ENCODE measurements at places on chromosomes 12 and 14.

DNA sequence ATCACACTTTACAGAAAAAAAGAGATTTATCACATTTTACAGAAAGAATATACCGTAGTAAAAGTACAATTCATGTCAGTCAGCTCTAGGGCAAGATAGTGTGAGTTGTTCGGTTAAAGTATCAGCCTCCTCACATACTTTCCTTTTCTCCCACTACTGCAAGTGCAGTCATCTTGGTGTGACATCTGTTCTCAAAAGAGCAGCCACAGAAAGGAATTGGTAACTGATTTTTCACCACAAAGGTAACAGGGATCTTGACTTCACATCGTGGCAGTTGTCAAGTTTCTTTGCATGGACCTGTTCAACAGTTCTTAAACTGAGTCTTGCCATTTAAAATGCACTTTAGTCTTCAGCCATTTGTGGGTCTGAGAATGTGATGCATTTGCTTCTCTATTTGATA lies 5.0 kb upstream of the E2F7 start:
- no peak for DNase-seq

DNA sequence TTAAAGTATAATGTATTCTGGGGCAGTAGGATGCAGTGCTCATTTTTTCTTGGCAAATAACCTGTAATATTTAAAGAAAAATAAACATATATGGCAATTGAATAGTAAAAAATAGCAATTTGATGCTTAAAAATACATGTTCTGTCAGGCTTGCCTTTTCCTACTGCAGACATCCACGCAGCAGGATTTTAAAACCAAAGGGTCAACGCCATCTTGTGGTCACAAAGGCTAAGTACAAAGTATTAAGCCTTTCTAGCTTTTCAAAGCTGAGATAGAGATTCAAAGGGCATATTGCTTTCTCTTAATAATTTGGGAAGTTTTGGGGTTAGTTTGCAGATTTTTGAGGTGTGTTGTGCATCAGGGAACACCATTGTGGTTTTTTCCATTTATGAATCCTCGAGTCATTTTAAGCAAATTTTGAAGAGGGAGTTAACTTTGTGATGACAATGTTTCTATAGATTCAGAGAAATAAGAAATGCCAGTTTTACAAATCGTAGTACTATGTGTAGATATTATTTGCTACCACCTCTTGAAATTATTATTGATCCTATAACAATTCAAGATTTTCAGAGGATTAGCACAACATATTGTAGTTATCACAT lies 4.7 kb upstream of the CCER1 start:
- peak; percentile 19 for DNase-seq

DNA sequence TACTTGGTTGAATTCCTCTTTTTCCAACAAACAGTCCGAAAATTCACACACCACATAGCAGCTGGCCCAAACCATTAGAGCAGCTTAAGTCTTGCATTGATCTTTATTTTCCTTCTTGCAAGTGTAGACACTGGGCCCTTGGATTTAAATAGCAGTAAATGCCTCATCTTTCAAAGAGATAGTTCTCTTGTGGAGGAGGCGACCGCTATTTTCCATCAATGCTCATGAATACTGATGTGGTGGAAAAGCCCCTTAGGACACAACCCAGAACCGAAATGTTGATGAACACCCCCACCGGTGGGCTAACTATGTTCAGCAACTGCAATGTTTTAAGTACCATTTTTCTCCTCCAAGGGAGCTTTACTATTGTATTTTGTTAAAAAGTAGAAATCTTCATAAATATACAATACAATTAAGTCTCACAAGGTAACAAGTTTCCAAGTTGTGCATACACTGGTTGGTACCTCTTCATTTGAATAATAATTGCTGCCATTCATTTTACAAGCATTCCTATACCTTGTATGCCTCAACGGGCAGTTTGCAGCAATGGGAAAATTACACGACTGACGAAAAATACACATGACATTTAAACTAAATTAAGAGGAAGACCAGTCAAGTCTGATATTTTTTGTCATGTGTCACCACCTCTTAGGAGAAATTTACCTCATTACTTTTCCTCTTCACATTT lies 18.0 kb downstream of the NIN start:
- peak; percentile 30 for DNase-seq

DNA sequence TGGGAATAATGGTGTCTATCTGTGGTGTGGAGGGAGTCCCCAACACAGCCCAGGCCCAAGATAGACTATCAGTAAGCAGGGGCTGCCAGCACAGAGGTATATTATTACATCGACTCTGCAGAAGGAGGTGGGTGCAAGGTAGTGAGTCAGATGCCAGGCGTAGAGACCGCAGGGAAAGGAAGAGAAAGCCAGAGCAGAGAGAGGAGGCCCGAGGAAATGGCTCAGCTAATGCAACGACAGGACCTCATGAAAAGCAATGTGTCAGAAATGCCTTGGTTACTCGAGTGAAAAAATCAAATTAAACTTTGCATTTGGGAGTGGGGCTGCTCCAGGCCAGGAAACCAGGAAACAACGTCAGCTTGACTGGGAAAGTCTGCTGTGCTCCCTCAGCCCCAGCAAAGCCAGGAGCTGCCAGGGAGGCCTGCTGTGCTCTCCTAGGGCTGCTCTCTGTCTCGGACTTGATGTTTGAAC lies 173.2 kb downstream of the SUDS3 start:
- no peak for DNase-seq

GRCh38 chr14:102445066-102445465 lies 64.5 kb downstream of the ANKRD9 start:
- DNase-seq, result no peak

GRCh38 chr14:24249230-24250021 lies 7.0 kb upstream of the TINF2 start:
- DNase-seq, result no peak

- DNase-seq, result no peak
These were observed 525.8 kb downstream of the FSCB start for GRCh38 chr14:43981135-43981768.

DNA sequence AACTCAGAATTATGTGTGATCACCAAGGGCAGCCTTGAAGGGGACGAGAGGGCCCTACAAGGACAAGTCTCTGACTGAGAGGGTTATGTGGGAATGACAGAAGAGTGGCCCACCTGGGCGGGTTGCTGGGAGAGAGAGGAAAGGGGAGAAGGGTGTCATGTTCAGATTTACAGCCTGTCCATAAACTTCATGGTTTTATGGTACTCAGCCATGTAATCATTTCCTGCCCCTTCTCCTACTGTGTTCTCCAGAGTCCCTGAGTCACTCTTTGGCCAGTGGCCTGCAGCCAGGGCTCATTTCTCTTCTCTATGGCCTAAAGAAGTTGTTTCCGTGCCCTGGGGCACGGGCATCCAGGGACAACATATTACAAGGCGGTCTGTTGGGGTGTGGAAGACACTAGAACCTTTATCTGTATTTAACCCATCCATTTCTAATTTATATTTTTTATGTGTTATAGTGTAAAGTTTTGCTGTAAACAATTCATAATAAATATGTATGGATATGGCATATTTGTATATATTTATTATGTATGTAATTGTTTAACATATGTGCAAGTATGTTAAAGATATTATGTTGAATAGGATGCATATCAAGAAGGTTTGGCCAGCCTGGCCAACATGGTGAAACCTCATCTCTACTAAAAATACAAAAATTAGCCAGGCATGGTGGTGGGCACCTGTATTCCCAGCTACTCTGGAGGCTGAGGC lies 26.9 kb downstream of the DDX47 start:
- DNase-seq, result no peak

- no peak for DNase-seq
These were observed 225.2 kb downstream of the C12orf75 start for GRCh38 chr12:105555556-105556295.

DNA sequence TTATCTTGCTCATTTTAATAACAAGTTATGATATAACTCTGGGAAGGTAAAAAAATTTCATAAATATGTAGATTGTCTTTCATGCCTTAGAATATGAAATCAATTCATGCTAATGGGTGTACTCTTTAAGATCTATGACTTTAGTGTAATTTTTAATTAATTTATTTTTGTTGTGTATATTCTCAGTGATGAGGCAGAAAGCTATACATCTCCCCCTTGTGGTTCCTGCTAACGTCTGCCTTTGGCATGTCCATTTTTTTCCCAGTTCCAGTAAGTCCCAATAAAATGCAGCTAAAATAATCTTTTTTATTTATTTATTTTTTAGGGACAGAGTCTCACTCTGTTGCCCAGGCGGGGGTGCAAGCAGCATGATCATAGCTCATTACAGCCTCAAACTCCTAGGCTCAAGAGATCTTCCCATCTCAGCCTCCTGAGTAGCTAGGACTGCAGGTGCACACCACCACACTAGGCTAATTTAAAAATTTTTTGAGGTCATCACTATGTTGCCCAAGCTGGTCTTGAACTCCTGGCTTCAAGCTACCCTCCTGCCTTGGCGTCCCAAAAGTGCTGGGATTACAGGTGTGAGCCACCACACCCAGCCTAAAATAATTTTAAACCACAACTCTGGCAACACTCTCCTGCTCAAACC lies 3.3 kb upstream of the CHURC1 start:
- no peak for DNase-seq

GRCh38 chr12:79515530-79515935 lies 175.2 kb downstream of the PAWR start:
- no peak for DNase-seq

GRCh38 chr14:102831163-102831804 lies 54.0 kb downstream of the TRAF3 start:
- no peak for DNase-seq

DNA sequence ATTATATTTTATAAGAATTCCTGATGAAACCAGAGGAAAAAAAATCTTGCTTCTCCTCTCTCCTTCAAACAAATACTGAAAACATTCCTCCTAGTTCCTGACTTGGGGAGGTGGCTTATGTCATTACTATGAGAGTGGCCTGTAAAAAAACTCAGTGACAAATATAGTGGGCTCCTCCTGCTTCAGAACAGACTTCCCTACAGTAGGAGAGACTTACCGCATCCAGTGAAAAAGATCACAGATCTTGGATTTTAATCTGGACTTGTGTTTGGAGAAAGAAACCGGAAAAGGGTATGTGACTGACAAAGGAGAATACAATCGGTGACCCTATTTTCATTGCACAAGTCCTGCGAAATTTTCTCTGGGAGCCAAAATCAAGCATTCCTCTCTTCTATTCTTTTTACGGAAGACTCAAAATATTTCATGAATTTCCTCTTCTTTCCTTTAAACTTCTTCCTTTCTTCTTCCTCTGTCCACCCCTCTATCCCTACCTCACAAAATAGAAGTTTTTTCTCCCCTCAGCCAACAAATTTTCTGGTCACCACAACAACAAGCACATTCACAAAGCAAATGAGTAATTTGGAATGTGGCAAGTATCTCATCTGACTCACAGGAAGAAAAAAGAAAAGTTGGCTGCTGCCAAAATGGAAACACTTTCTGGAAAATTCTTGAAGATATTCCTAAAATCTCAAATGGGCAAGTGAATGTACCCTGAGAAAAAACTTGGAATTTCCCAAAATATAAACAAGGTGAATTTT lies 185.1 kb upstream of the CDKN3 start:
- no peak for DNase-seq

- no peak for DNase-seq
These were observed 280.5 kb downstream of the DPF3 start for GRCh38 chr14:72613231-72613974.

GRCh38 chr12:2306012-2306411 lies 253.2 kb downstream of the CACNA1C start:
- DNase-seq, result no peak

GRCh38 chr14:51552768-51553404 lies 98.8 kb upstream of the FRMD6 start:
- DNase-seq, result no peak

DNA sequence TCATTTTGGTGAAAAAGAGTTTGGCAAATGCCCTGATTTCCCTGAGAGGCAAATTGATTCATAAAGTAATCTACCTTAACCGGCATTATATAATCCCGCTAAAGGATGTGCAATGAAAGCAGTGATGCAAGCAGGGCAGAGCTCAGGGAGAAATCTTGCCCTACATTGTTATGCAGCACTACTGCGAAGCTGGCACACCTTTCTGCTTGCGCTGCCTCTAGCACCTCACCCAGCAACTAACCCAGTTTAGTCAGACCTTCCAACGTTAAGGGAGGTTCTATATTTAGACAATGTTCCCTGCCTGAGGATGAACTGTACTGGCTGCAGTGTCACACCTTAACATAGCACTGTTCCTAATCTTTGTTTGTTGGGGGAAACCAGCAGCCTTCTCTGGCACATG lies 60.8 kb upstream of the CCDC196 start:
- no peak for DNase-seq

DNA sequence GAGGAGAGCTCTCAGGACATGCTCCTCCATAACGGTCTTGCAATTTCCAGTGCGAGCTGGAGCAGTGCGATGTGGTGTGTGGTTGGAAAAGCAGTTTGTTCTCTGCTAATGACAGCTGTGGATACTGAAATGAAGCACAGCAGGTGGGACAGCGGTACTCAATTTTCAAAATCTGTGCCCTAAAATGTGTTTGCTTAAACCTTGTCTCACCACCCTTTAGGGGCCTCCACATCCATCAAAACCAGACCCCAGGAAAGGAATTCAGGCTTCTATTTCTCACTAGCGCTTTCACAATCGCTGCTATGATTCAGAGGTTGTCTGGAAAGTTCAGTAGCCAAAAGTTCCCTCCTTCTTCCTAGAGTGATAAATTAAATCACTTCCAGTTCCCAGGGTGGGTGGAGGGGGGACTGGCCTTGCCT lies 440.8 kb downstream of the EGLN3 start:
- no peak for DNase-seq

DNA sequence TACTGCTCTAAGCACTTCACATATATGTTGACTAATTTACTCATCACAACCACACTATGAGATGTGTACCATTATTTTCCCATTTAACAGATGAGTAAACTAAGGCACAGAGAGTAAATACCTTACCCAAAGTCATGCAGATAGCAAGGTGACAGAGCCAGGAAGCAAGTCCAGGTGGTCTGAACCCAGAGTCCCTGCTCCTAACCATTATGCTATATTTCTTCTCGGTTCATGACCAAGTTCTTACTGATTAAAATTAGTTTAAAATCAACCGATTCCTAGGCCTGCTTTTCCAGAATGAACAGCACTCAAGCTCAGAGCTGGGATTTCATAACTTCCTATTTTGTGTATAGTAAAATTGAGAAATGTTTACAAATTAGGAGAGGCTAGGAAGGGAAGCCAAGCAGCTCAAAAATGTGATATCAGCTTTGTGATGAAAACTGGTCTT lies 85.5 kb upstream of the EGLN3 start:
- no peak for DNase-seq

GRCh38 chr14:96501217-96501739 lies 904 bp upstream of the PAPOLA start:
- peak; percentile 14 for DNase-seq

Data from stimulated activated CD4-positive, alpha-beta T cell treated with anti-CD3 and anti-CD28 coated beads, Interleukin-15, amount 100 ng/mL, for 24 hours (primary cell).